Frontal cortex (tissue), 4 donors: ENCODE measurements at places on chromosomes 13 and 19.
A peak's percentile ranks its signal among the peaks of the same experiment; 100 is the strongest.

DNA sequence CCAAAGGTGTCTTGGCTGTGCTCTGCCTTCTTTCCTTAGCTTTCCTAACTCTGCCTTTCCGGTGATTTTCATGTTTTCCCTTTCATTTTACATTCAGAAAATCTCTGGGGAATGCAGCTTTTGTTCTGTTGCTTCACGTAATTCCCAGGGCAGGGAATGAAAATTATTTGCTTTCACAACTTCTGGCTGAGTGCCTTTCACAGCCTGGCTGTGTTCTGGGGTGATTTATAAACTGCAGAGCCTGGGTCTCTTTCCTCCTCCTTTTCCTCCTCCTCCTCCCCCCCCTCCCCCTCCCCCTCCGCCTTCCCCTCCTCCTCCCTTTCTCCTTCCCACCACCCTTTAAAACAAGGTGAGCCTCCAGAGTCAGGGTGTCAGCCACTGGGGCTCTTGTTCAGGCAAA is 84.3 kb downstream of the RNASEH2B start:
- no peak for DNase-seq

DNA sequence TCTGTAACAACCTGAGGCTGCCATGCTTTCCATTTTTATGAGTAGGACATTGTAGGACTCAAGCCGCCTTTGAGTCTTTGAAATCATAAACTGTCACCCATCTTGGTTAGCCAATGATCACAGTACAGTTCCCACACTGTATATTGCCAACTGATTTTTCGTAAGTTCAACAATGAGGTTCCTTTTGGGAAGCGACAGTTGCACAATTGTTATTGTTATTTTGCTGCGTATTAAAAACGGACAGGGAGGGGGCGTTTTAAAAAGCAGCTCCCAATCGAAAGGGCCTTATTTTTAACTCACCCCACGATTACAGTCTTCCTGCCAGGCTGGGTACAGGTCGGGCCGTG is 601 bp downstream of the SLC46A3 start:
- DNase-seq: peak; percentile 42

- no peak for DNase-seq
These were observed 18.5 kb upstream of the FAM216B start for GRCh38 chr13:42762917-42763316.

DNA sequence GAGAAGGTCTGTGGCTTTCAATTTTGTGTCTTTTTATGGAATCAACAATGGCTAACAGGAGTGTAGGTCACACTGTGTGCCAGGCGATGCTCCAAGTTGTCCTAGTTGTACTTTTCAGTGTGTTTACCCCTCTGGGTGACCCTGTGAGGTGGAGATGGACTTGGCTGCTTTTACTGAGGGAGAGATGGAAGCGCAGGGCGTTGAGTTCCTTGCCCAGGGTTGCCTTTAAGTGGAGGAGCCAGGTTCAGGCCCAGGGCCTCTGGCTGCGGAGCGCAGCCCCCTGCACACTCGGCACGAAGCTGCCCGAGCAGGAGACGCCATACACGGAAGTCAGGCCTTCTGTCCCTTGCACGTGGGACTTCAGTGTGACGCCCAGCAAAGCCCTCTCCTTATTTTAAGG is 112.8 kb downstream of the RAB20 start:
- DNase-seq: no peak

DNA sequence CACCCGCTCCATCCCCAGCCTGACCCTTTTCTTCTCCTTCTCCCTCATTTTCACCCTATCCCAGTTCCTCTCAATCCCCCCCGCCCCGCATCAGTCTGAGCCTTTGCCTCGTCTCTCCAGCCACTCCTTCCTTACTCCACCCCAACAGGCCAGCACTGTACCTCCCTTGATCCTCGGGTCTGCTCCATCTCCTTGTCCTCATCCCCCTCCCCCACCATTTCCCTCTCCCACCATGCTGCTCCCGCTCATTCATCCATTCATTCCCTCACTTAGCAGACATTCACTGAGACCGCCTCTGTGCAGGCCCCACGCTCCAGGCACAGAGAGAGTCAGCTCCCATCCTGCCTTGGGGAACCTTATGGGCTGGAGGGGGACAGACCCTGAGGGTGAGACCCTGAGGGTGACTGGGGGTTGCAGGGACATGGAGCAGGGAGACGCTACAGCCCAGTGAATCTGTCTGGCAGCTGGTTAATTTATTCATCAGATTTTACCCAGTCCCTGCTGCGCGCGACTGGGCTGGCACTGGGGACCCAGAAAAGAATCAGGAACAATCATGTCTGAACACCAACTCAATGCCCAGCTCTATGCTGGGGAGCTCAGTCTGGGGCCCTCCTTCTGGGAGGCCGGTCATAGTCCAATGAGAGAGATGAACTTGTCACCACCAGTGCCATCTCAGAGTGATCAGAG is 881 bp downstream of the ARHGAP33 start:
- no peak for DNase-seq

DNA sequence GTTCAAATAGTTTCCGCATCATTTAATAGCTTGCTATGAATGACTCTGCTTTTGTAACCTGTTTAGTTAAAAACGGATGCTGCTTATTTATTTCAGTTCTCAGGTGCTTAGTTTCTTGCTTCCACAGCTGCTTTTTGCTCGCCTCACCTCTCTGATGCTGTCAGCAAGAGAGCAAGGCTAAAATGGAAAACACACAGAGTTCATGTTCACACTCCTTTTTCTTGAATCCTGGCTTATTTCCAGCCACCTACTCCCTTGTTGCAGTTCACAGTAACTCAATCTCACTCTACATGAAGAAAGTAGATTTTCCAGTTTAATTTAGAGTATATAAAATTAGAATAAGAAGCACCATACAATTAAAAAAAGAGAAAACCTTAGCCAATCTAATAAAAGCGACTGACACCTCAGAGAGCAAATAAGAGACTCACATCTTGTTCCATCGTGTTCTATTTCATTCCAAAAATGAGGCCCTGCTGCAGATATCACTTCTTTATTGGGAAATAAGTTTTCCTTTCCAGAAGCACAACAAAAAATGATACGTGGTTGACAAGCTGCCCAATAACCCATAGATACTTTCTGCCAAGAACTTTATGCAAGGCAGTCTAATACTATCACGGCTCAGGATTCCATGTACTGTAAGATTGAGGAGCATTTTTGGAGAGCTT is 326.1 kb upstream of the SLITRK1 start:
- DNase-seq: peak; percentile 3

- no peak for DNase-seq
These were observed 453.5 kb downstream of the TDRD3 start for GRCh38 chr13:60850526-60850925.

GRCh38 chr19:31275068-31275334 is 74.2 kb downstream of the TSHZ3 start:
- DNase-seq: no peak

- no peak for DNase-seq
These were observed 4.2 kb upstream of the SULT2B1 start for GRCh38 chr19:48547722-48548121.

DNA sequence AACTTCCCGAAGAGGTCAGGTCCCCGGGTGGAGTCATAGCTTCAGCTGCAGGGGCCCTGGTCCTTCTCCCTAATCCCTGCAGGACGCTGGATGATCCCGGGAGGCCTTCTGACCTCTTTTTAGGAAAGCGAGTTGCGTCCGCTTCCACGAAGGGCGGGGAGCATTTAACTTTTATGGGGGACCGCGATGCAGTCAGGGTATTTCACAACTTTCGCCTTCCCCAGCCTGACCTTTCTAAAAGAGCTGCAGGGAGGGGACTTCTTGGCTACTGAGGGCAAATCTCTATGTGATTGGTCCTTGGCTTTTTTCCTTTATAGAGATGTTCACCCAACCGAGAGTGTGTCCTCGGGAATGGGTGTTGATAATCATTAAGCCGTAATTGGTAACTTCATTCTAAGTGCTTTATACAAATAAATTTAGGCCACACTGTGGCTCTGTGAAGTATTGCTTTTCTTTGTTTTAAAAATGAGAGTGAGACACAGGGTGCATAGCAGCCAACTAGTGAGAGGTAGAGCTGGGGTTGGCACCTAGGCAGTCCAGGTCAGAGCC is 778 bp downstream of the ZNF230 start:
- peak; percentile 4 for DNase-seq

DNA sequence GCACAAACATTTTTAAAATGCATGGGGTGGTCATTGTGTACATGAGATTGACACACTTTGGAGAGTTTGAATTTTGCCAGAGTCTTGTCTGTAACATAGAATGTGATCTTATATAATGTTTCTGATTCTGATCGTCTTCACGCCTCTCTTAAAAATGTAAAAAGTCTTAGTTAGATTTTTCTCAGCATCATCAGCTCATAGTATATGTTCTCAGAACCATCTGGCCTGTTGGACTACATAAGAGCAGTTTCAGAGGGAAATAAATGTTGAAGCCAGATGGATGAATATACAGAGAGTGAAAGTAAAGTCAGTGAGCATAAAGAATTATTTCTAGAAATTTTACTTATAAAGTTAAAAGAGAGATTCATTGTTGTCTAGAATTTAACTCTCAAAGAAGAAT is 789.9 kb upstream of the MIR17HG start:
- DNase-seq: no peak

- peak; percentile 44 for DNase-seq
These were observed 666 bp downstream of the BIVM start for GRCh38 chr13:102799426-102800144.

DNA sequence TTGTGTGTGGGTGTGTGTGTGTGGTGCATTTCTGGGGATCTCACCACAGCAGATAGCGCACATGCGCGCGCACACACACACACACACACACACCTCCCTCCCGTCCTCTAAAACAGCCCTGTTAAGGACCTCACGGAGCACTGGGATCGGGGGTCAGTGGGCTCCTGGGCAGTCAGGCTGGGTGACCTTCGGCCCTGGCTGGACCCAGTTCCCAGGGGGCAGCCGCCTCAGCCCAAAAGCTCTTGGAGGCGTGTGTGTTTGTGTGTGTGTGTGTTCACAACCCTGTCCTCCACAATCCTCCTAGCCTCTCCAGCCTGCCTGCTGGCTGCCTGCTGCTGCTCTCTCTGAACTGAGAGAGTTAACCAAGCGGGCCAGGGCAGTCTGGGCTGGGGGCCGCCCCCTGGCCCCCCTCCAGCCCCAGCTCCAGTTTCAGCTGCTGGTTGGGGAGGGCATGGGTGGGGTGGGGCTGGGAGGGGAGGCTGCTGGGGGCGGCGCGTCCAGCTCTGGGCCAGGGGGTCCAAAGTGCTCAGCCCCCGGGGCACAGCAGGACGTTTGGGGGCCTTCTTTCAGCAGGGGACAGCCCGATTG is at the start of gene FXYD1:
TSS of gene FXYD1 (plus strand) at position 520 of the 588 bp plus-strand sequence. CDS start 1,256 bp downstream, outside the sequence.
- no peak for DNase-seq

- no peak for DNase-seq
These were observed 112.6 kb upstream of the DACH1 start for GRCh38 chr13:71979616-71980015.

GRCh38 chr19:11963566-11964355 is 1.1 kb upstream of the ZNF763 start:
- DNase-seq: peak; percentile 69

GRCh38 chr19:20359933-20360720 is 193.1 kb downstream of the ZNF486 start:
- no peak for DNase-seq

DNA sequence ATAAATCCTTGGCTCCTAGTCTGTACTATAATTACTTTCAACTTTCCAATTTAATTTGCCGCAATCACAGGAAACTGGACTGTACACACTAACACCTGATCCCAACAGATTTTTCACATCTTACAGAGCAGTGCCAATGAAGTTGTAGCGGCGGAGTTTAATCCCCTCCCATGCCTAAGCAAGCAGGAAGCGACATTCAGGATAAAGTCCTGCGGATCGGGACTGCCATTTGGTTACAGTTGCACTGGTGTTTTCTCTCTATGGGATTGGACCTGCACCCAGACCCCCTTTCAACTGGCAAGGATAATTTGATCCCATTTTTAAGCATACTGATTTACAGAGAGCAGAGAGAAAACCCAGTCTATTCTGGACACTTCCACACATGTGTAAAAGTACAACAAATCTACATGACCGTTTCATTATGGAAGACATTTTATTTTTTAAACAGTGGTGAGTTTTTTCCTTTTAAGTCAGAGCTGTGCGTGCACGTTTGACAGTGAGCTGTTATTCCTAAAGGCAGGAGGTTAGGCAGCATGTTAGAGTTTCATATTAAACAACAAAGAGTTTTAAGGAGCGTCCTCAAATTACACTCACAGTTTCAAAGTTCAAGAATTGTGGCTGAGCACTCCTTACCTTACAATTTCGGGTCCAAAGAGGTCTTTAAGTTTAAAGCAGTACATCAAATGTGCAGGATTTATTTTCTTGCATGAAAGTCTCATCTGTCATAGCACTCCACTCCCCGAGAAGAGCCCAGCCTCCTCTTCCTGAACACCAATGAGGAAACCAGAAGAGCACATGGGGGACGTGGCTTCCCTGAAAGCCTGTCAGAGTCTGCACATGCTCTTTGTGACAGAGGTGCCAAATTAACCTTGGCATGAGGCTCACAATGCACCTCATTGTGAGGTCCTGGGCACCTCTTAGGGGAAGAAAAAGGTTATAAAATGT is 141.6 kb upstream of the RFC3 start:
- peak; percentile 16 for DNase-seq

DNA sequence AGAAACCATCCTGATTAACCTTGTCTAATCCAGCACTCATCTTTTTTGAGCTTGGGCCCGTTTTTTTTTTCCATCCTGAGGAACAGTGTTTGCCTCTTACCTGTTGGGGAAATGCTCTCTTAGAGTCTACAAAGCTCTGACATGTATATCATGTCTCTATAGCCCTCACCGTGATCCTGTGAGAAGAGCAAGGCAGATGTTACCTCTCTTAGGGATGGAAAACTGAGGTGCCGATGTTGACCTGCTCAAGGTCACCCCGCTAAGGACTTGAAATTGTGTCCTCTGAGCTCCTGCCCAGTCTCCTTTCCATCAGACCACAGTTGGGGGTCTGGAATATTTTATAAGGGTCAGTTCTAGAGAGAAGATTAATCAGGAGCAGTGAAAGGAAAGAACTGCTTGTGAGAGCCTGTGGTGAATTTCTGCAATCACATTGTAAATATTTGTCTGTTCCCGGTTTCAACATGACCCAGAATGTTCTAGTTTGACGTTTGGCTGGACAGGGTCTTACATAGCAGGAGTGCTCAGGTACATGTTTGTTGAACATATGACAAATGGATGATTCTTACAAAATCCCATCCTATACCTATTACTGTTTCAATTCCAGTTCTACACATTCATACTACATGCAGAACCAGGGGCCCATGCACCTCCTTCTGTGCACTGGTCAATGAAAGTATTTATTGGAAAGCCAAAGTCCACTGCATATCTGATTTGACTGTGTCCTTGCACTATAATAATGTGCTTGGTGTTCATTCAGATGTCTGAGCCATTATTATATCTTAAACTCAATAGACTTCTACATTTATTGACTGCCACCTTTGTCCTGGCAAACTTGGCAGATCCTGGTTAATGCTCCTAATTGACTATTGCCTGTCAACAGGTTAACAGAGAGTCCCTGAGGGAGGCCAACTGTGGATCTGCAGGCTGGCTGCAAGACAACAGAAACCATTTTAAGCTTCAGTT is 12.1 kb downstream of the SLC25A15 start:
- no peak for DNase-seq

DNA sequence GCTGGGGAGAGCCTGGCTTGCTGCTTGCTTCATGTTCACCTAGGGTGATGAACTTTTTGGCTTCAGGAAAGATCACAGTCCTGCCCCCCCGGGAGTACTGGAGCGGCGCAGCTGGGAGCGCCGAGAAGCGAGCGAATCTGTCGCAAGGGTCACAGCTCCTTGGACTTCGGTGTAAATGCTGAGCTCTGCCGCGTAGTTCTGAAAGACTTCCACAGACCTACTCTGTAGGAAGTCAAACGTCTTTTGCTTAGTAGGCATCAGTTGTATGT is 2.7 kb downstream of the ING1 start:
- peak; percentile 42 for DNase-seq
